ENCODE measurements at places on chromosomes 7 and 10. TPM values are rescaled to one million over a fixed set of nuclear protein-coding genes. Genes with fewer than 3 reads are reported as not detected.

DNA sequence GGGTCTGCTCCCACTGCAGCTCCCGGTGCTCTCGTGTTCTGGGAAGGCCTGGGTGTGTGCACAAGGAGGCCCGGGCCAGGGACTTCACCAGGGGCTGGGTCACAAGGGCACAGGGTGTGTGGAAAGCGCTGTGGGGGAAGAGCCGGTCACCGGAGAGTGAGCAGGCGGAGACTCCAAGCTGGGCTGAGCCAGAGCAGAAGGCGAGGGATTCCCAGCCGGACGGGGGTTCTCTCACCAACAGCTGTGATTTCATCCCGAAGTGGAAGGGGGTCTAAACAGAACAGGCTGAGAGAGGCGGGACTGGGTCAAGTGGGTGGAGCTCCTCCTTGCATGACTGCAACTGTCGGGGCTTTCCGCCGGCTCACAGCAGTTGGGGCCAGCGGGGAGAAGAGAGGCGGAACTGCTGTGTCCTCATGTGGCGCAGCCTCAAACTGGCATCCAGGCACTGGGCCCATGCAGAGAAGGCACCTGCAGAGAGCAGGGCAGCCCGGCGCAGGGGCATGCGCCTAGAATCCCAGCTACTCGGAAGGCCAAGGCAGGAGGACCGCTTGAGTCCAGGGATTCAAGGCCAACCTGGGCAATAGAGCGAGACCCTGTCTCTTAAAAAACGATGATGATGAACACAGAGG, 7.6 kb upstream of the ORAI2 start:
- peaks cover 73% of the 10 kb centered on the region for H3K36me3 ChIP-seq
- H3K27ac ChIP-seq: peak overlapping the region; percentile 72
- H3K27me3 ChIP-seq: no peaks in the 10 kb centered on the region
- peak overlapping the region; percentile 38 for H3K4me3 ChIP-seq

Gene AKR1D1
- total RNA-seq: not detected

GRCh38 chr7:101153969-101154692, at the start of gene AP1S1:
Gene AP1S1 (plus strand): TSS chr7:101154476. CDS start chr7:101154515, 39 bp downstream.
- no peaks in the 10 kb centered on the region for H3K27me3 ChIP-seq
- peak; percentile 81 for DNase-seq
- peaks cover 26% of the 10 kb centered on the region for H3K4me1 ChIP-seq
- H3K36me3 ChIP-seq: peaks cover 5% of the 10 kb centered on the region
- peak within 1 kb of the TSS; percentile 53 for H3K27ac ChIP-seq
- peak within 1 kb of the TSS; percentile 97 for H3K4me3 ChIP-seq

GRCh38 chr7:29199776-29200175, 5.2 kb downstream of the CHN2 start:
- no peak overlapping the region for H3K4me3 ChIP-seq
- no peak for DNase-seq
- H3K4me1 ChIP-seq: no peaks in the 10 kb centered on the region
- no peak overlapping the region for H3K27ac ChIP-seq
- H3K36me3 ChIP-seq: no peaks in the 10 kb centered on the region

DNA sequence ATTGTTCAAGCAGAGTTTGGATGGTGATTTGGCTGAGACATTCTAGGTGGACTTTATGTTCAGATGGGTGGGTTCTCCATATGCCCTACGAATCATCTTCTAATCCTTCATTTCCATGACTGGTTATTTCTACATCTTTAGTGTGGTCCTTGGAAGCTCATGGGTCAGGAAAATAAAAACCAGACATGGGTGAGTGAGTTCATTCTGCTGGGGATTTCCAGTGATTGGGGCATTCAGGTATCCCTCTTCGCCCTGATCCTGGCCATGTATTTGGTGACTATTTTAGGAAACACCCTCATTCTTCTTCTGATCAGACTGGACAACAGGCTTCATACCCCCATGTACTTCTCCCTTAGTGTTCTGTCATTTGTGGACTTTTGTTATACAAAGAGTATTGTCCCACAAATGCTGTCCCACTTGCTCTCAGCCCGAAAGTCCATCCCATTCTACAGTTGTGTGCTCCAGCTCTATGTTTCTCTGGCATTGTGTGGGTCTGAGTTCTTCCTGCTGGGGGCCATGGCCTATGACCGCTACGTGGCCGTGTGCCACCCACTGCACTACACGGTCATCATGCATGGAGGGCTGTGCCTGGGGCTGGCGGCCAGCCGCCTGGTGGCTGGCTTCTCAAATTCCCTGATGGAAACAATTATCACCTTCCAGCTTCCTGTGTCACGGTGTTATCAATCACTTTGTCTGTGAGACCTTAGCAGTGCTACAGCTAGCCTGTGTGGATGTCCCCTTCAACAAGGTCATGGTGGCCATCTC, 19.2 kb upstream of the OR6B1 start:
- H3K27ac ChIP-seq: no peak overlapping the region
- no peak overlapping the region for H3K4me3 ChIP-seq
- no peaks in the 10 kb centered on the region for H3K27me3 ChIP-seq
- no peak for DNase-seq
- H3K36me3 ChIP-seq: no peaks in the 10 kb centered on the region

Gene FANK1
- total RNA-seq: 4.3 TPM

DNA sequence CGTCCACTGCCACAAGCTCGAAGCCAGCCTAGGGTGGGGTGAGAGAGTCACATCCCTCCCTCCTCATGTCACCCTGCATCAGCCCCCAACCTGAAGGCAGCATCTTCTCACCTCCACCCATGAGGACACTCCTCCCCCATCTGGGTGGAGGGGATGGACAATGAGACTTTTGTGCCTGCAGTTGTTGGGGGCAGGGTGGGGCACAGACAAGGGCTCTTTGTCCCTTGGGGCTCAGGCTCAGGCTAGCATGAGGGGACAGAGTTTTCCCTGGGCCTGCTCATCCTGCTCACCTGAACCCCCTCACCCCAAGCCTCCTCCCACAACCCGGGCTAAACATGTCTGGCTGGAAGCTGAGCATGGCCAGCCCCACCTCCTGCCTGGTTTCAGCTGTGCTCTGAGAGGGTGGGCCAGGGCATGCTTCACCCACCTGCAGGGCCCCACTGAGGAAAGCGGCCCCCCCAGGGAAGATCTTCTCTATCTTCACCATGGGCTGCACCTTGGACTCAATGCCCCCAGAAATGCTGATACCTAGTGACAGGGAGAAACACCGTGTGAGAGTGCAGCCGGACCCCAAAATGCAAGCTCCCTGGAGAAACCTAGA, 9.3 kb downstream of the LZTS2 start:
- peaks cover 20% of the 10 kb centered on the region for H3K36me3 ChIP-seq
- no peak overlapping the region for H3K4me3 ChIP-seq
- H3K4me1 ChIP-seq: peaks cover 53% of the 10 kb centered on the region
- no peak for DNase-seq
- H3K27ac ChIP-seq: no peak overlapping the region

DNA sequence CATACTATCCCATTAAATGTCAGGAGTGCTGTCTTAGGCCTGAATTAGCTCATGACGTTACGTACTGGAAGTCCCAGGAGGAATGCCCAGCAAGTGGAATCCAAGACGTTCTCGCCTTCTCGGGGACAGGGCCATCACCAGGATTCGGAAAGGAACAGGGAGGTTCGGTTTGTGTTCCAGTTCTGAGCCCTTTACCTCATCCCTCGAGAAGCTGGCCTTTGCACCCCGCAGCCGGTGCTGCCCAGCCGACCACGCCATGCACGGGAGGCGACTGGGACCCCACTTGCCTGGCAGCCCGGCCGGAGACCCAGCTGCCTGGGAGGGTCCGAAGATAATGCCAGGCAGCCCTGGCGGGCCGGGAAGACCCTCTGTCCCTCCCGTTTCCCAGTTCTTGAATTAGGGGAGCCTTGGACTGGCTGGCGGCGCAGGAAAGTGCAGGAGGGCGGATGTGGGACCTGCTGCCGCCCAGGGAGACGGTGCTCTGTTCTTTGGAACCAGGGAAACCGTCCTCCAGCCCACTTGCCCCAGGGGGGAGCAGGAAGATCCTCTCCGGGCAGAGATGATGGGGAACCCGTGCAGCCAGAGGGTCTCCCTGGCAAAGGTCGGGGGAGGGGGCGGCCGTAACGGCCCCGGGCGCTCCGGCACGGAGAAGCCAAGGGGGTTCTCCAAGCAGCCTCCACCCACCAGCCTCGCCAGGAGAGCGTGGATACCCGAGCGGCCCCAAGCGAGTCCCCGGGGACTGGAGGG, 671 bp upstream of the CHST3 start:
- H3K27me3 ChIP-seq: no peaks in the 10 kb centered on the region
- H3K36me3 ChIP-seq: no peaks in the 10 kb centered on the region
- DNase-seq: no peak
- peaks cover 20% of the 10 kb centered on the region for H3K4me1 ChIP-seq

DNA sequence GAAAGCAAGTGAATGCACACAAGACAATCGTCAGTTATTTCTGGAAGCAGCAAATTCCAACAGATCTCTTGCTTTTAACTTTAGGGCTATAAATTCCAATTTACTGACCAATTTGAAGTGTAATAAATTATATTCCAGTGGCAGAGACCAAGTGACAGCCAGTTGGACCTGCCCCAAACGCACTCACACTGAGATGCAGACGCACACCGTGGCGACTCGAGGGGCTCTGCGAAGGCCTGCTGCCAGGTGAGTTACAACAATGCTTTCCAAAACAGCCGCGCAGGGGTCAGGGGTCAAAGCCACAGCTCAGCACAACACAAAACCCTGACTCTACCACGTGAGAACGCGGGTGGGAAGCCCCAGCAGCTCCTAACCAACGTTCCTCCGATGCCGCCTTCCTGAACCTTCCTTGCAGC, 97.4 kb downstream of the ZRANB1 start:
- no peaks in the 10 kb centered on the region for H3K36me3 ChIP-seq
- H3K27me3 ChIP-seq: no peaks in the 10 kb centered on the region
- DNase-seq: no peak
- no peak overlapping the region for H3K27ac ChIP-seq
- peaks cover 19% of the 10 kb centered on the region for H3K4me1 ChIP-seq

Gene FFAR4
- not detected for total RNA-seq

Gene CHST3
- 9.6 TPM for total RNA-seq

Gene NPSR1
- not detected for total RNA-seq

DNA sequence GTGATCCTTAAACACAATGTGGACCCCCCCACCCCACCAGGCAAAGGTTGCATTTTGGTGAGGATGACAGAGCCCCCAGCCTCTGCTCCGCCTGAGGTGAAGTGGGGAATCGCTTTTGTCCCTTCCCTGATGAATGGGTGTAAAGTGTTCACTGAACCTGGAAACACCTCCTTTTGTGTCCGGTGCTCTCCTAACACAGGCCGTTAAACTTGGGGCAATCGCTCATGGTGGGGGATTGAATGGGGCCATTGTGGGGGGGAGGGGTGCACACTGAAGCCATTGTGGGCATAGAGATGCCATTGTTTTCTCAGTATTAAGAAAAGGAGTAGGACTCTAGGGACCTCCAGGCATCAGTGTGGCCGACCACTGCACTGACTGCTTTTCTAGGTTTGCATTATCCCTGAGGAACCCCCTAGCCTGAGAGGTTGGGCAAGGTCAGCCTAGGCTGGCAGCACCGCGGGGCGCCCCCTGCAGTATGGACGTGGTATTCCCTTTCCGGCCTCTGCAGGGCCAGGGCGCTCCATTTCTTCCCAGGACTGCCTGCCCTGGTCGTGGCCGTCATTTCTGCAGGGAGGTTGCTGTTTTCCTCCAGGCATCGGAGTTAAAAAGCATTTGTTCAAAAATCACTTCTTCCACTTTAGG, 158.3 kb downstream of the TCF7L2 start:
- no peaks in the 10 kb centered on the region for H3K27me3 ChIP-seq
- no peak overlapping the region for H3K4me3 ChIP-seq
- H3K27ac ChIP-seq: no peak overlapping the region
- DNase-seq: no peak
- H3K4me1 ChIP-seq: peaks cover 28% of the 10 kb centered on the region
- H3K36me3 ChIP-seq: no peaks in the 10 kb centered on the region

GRCh38 chr10:17662193-17663138, 18.5 kb downstream of the STAM start:
- no peaks in the 10 kb centered on the region for H3K27me3 ChIP-seq
- no peak overlapping the region for H3K27ac ChIP-seq
- H3K4me3 ChIP-seq: no peak overlapping the region

DNA sequence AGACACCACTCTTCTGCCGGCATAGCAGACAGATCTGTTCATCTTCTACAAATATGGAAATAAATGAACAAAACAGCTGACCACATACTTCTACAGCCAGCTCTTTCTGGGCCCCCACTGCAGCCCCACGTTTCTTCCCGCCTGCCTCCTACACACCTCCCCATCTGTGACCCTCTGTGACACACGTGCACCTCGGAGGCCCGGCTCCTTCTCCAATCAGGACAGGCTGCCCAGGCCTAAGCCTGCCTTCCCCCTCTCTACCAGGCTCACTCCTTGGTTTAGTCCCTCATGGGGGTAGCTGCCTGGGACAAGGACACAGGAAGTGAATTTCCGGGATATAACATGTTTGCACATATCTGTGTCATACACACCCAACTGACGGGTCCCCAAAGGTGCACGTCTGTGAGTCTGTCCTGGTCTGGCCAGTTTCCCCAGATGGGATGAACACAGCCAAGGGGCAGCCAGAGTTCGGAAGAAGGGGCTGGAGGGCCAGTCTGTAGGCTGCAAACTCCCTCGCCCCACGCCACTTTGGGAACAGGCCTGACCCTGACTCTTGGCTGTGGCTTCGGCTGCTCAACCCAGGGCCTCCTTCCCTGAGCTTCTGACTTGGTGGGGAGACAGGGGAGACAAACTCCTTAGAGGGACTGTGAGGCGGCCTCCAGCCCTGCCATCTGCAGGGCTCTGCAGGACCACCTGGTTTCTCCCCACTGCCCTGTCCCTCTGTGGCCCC, 30.3 kb downstream of the PITRM1 start:
- peaks cover 58% of the 10 kb centered on the region for H3K36me3 ChIP-seq
- no peak for DNase-seq
- no peaks in the 10 kb centered on the region for H3K4me1 ChIP-seq
- no peaks in the 10 kb centered on the region for H3K27me3 ChIP-seq
- no peak overlapping the region for H3K4me3 ChIP-seq

Gene PRPS1L1
- total RNA-seq: not detected
